Vagina (tissue), 2 donors: ENCODE measurements at places on chromosomes 13 and 19.

GRCh38 chr19:6225232-6225865 is 54.4 kb downstream of the MLLT1 start:
- no peak for DNase-seq

GRCh38 chr13:24360106-24360505 is 50.7 kb downstream of the C1QTNF9 start:
- no peak for DNase-seq

- DNase-seq, result no peak
Measured at GRCh38 chr19:58052256-58052655, 6.8 kb upstream of the ZNF135 start.

DNA sequence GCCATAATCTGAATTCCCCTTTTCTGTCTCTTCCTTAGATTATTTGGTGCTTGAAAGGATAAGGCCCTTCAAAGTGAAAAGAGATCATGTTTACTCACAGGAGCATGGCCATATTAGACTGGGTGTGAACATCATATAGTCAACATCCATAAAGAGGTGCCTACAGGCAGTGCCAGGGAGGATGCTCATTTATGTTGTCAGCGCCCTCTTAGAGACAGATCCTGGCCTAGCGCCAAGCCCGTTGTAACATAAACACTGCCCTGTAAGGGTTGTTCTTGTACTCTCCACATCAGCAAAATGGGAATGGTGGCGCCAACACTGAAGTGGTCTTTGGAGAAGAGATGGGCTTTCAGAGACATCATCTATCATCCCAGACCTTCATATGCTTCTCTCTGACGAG is 16.1 kb downstream of the PCDH8 start:
- no peak for DNase-seq

- DNase-seq, result no peak
Measured at GRCh38 chr13:32001154-32001768, 30.3 kb upstream of the FRY start.

DNA sequence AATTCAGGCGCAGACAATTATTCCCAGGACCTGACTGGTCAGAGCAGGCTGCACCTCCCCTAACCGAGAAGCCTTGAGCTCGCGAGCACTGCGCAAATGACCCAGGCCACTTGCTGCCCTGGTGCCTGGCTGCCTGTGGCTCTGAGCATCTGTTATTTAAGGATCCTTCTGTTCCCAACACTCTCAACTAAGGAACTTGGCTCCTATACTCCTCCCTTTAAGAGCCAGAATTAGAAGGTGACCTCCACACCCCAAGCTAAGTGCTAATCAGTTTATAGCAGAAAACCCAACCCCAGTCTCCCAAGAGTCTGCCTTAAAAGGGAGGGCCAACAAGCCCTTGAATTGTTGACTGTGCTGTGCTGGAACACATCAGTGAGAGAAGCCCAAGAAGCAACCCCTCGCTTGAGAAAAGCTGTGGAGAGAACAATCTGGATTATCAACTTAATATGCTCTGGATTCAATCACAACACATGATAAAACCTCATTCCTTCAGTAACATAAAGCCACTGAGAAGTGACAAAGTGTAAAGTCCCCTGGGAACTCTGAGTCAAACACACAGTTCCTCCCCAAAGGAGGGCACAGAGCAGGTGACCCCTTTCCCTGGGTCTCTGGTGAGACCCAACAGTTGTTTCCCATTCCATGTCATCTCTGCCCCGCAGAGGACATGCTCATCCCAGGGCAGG is 14.6 kb downstream of the AKAP8L start:
- DNase-seq, result no peak

DNA sequence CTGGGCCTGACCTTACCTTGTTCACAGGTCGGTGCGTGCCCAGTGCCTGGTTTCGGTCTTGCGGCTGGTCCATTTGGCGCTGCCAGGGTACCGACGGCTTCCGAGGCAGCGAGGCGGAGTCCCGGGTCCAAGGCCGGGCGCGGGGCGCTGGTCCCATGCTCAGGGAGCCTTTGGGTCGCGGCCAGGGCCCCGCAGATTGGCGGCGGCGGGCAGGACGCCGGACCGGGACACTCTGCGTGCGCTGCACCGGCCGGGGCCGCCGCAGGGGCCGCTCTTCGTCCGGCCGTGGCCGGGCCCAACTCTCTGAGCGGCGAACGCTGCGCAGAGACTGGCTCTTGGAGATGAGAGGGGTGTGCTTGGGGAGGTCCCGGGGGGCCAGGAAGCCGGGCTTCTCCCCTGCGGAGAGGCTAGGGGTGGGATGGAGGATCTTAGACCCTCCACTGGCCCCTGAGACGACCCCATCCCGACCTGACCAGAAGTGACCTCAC is 3.4 kb upstream of the WIZ start:
- DNase-seq, result no peak

GRCh38 chr19:4488496-4488895 is 16.4 kb downstream of the HDGFL2 start:
- DNase-seq, result no peak
